ENCODE measurements at places on chromosomes 6 and 20.

- DNase-seq, result no peak
Measured at GRCh38 chr6:70351461-70351860, 48.6 kb upstream of the COL9A1 start.

DNA sequence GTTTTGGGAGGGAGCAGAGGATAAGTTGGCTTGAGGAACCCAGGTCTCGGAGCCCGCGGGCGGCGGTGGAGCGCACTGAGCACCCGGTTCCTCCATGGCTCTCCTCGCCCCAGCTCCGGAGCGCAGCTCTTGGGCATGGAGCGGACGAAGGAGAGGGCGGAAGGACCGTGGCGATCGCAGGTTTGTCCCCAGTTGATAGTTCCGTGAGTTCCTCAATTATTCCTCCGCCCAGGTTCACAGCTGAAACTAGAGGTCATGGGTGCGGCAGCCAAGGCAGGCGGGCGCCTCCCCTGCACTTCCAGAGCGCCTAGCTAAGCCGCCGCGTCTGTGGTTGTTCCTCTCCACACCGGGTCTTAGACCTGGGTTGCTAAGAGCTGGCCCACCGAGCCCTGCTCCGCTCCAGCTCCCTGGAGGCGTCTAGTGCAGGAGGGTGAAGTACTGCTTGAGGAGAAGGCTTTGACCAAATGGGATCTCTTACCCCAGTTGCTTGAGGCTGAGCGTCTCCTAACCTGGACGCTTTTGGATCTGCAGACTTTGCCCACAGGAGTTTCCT lies at the start of gene HTR1B:
HTR1B (minus strand) TSS at position 184 of the 553 bp plus-strand sequence; CDS start at position 96, 88 bp downstream.
- no peak for DNase-seq

DNA sequence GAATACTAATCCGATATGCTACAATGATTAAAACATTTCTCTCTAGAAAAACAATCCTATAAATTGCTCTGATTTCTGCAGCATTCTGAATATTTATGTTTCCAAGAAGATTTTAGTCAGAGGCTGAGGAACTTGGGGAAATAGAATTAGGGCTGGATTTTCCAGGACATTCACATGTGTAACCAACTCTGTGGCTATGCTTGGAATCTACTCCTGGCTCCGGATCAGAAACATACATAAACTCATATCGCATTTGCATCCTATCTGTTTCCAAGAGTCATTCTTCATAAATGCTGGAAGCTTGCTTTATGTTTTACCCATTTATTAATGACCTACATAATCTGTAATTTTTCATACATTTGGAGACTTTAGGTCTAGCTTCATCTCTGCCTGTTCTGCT lies 459.9 kb upstream of the MARCKS start:
- DNase-seq, result no peak

GRCh38 chr6:100790084-100790483 lies 91.0 kb downstream of the ASCC3 start:
- no peak for DNase-seq

DNA sequence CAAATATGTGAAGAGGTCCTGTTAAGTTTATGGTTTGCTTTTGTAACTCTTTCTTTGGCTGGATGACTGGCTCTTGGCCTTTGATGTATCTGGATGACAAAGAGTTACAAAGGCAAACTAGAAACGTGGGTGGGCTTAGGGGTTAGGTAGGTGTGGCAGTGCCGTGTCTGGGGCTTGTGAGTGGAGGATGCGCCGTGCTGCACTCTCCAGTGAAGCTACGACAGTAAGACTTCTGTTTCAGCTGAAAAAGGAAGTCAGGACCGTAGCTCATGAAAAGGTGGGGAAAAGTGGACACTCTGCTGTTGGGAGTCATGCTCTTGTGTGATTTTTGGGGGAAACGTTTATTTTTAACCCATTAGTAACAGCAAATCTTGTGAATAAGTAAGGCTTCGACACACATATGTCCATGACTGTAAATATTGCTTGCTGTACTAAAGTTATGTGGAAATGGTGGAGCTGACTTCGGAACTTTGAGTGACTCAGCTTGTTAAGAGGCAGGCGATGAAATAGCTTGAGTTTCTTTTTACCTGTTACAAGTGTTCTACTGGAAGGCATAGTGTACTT lies 45.6 kb downstream of the DUSP22 start:
- DNase-seq, result no peak

DNA sequence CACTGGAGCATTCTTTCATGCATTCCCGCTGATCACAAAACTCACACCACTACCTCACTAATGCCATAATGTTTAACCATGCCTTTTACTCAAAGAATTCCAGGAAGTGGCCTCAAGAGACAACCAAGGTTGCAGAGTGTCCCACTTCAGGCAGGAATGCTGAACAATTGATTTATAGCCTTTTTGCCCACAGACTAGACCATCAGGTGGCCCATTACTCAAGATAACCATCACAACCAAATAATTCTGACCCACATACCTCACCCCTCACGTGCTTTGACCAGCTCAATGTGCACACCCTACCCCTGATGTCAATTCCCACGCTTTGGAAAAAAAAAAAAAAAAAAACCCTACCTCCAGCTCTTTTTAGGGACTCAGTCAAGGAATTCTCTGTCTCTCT lies 220.6 kb upstream of the UFL1 start:
- no peak for DNase-seq

GRCh38 chr6:79804732-79805131 lies 142.6 kb downstream of the ELOVL4 start:
- no peak for DNase-seq

GRCh38 chr20:56422824-56423189 lies 10.7 kb downstream of the CASS4 start:
- DNase-seq, result no peak

GRCh38 chr6:107600936-107601335 lies 111.0 kb downstream of the SOBP start:
- DNase-seq, result peak; percentile 16

DNA sequence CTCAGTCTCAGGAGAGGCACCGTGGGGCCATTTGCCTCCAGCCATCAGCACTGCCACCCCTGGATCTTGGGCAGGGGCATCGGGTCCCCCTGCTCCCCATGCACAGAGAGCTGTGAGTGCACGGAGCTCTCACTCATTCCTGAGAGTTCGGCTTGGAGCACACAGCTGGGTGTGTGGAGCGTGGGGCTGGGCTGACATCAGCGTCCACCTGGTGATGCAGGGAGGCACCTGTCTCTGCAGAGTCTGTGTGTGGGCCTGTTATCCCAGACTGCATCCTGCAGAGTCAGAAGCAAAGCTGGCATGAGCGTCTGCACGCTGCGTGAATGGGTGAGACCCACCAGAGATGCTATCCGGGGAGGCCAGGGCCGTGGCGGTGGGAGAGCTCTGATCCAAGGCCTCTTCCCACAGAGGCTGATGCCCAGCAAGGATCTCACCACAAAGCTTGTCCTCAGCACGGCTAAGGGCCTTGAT lies 248.8 kb upstream of the AFDN start:
- no peak for DNase-seq

DNA sequence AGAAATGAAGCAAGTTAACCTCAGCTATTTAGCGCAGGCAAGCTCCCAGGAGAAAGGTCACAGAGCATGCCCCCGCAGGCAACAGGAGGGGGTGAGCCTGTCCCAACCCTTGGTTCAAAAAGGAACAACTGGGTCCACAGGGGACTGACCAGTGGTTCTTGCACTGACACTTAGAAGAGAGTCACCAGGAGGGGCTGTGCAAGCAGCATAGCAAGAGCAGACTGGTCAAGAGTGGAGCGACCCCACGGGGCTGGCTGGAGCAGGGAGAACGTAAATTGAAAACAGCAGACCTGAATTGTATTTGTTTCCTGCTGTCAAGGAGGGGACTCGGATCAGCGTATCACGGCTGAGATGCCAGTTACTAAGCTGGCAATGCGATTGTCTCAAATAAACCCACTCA lies 32.8 kb downstream of the GABRR1 start:
- DNase-seq, result no peak

GRCh38 chr20:986733-987355 lies 15.3 kb downstream of the RSPO4 start:
- DNase-seq, result no peak
